ENCODE measurements at places on chromosomes 13 and 19.

DNA sequence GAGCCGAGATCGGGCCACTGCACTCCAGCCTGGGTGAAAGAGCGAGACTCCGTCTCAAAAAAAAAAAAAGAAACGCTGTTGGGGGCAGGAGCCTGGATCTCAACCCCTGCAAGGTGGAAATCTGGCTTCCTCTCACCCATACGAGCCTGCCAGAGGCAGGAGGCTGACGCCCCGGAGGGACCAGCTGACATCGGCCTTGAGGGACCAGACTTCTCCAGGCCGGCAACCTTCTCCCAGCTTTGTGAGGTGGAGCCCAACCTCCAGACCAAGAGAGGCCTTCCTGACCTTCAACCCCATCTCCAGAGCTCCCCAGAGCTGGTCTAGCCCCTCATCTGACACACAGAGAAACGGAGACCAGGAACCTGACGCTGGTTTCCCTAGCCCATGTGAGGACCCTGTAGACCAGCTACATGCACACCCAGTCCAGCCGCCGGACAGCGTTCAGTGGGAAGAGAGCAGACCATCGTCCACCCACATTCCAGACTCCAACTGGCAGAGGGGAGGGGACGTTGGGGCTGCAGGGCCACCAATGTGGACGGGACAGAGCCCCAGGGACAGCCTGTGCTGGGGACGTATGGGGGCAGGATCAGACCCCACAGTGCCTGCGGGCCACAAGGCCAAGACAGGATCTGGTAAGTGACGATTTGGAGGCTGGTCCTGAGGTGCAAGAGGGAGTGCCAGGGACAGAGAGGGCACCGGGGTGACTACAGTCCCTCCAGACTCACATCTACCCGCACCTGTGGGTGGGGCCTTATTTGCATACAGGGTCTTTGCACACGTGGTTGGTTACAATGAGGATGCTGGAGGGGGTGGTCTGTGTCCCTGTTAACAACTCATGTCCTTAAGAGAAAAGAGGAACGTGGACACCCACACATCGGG is 11.4 kb downstream of the SBNO2 start:
- DNase-seq = no peak

GRCh38 chr13:79663435-79663834 is 182.5 kb downstream of the NDFIP2 start:
- DNase-seq = no peak

DNA sequence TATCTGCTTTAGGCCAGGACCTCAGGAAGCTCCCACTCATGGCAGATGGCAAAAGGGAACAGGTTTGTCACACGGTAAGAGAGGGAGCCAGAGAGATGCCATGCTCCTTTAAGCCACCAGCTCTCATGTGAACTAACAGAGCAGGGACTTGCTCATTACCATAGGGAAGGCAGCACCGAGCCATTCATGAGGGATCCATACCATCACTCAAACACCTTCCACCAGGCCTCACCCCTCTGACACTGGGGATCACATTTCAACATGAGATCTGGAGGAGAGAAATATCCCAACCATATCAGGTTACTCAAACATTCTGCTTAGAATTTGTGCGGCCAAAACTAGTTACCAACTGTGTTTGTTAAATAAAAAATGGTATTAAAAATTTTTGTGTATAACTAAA is 427.0 kb downstream of the UQCRFS1 start:
- no peak for DNase-seq

DNA sequence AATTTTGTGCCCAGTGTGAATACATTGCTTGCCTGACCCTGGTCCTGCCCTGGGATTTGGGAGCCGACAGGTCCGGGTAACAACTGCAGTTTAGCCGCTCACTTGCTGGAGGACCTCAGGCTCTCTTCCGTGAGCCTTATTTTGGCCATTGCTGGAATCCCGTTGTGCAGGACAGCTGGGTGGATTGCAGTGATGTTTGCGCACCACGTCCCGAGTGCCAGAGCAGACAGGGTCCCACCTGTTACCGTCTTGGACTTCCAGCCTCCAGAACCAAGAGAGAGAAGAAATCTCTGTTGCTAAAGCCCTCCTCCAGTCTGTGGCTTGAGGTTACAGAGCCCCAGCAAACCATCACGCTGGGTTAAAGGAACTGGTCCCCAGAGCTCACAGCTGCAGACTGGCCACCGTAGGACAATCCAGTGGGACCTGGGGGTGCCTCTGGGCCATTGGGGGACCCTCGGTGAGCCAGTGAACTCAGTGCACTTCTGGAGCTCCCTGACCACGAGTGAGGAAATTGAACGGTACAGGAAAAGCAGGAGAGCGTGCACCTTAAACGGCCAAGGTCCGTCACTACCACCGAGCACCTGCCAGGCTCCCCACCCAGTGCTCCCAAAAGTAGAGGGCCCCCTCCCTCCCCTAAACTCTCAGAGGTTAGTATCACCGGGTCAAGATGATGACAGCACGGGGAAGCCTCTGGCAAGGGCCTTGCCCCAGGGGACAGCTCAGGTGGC is 92.9 kb downstream of the GNG7 start:
- DNase-seq = peak; percentile 19

DNA sequence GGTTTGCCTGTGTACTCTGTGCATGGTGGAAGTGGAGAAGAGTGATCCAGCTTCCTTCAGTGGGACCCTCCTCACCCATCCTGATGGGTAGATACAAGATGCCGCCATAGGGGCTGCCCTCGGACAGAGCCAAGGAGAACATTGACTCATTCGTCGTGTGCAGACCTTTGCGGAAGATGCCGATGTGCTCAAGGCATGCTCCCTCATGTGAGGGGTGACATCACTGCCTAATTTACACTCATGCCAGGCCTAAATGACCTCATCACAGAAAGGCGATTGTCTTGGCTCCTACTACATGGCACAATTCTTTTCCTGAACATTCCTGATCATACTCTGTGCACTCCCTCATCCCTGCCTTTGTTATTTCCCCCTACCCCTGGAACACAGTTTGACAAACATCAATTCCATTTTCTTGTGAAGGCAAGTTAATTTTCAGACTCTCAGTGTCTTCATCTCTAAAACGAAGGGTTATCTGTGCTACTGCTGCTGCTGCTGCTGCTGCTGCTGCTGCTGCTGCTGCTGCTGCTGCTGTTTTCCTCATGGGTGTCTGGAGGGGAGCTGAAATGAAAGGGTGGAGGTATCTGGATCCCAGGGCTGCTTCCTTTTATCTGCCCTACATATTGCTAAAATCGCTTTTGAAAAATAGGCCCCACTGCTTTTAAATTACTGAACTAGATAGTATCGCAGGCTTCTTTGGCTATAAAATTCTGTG is 146.5 kb upstream of the ARGLU1 start:
- no peak for DNase-seq

GRCh38 chr19:13024951-13025697 is 29.8 kb downstream of the NFIX start:
- no peak for DNase-seq

GRCh38 chr19:41434450-41434849 is 5.3 kb downstream of the DMAC2 start:
- DNase-seq = no peak

GRCh38 chr19:55080121-55080967 is 4.7 kb downstream of the EPS8L1 start:
- peak; percentile 74 for DNase-seq

GRCh38 chr13:49400755-49401659 is 42.9 kb downstream of the CAB39L start:
- DNase-seq = peak; percentile 20

DNA sequence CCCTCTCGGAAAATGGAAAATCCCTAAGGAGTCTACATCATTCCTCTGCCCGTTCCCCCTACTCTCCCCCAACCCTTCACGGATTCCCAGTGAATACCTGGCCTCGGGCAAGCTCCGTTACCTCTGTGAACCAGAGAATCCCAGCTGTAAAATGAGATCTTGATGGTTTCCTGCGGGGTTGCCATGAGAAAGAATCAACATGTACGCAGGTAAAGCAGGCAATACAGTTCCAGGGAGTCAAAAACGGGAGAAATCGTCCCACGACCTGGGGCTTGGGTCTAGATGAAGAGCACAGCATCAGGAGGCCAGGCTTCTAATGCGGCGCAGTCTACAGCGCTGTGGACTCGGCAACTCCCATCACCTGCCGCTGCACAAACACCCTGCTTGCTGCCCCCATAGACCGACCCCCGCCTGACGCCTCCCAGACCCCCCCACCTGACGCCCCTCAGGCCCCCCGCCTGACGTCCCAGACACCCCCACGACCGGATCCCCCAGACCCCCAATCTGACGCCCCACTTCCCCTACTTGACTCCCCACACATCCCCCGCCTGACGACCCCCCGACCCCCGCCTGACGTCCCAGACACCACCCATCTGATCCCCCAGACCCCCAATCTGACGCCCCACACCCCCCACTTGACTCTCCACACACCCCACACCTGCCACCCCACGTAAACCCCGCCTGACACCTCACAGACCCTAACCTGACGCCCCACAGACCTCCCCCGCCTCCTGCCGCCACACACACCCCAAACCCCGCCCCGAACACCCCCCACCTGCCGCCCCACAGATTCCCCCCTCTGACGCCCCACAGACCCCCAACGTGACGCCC is 680 bp downstream of the LIG4 start:
- DNase-seq = peak; percentile 31

GRCh38 chr19:18480006-18480691 is 41.7 kb downstream of the ELL start:
- peak; percentile 50 for DNase-seq

DNA sequence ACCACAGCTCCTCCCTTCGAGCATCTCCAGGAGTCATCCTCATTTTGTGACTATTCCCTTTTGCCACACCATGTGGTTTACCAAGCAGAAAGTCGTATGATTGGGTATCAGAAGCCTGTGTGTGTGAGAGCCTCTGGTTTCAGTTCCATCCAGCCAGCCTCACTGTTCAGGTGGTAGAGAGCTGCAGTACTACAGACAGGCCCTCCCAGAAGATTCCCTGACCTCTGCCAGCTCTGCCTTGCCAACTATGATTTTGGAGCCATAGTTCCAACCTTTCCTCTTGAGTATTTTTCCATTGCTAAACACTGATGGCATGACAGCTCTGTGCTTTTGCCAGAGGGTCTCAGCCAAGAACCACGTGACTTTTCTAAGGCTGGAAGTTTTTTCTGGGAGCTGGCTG is 82.5 kb downstream of the DHRS12 start:
- DNase-seq = peak; percentile 82

DNA sequence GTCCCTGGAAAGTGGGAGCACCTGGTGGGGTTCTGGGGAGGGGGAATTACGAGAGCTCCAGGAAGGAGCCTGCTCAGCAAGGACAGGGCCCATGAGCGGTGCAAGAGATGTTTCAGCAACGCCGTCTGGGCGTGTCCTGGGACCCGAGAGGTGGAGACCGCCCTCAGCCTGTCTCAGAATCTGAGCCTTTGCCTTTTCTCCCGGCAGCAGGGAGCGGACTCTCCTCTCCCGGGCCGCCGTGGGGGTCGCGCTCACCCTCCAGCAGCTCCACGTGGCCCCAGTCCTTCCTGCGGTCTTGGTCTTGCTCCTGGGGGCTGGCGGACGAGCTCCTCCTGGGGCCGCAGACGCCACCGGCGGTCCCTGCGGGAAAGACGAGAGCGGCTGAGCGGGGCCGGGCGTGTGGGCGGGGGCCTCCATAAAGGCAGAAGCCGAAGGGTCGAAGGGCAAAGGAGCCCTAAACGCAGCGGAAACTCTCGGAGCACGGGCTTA is 714 bp downstream of the POLRMT start:
- peak; percentile 54 for DNase-seq

GRCh38 chr13:34076319-34076718 is 258.4 kb downstream of the RFC3 start:
- DNase-seq = no peak

- peak; percentile 97 for DNase-seq
These were observed at the start of gene ZNF844 for GRCh38 chr19:12064590-12065538. Gene ZNF844 (plus strand): TSS chr19:12064731. CDS start chr19:12064874, 143 bp downstream.

GRCh38 chr19:4369888-4370260 is 26.5 kb downstream of the MPND start:
- DNase-seq = peak; percentile 71

GRCh38 chr13:110150384-110151101 is 156.4 kb downstream of the COL4A1 start:
- DNase-seq = no peak

DNA sequence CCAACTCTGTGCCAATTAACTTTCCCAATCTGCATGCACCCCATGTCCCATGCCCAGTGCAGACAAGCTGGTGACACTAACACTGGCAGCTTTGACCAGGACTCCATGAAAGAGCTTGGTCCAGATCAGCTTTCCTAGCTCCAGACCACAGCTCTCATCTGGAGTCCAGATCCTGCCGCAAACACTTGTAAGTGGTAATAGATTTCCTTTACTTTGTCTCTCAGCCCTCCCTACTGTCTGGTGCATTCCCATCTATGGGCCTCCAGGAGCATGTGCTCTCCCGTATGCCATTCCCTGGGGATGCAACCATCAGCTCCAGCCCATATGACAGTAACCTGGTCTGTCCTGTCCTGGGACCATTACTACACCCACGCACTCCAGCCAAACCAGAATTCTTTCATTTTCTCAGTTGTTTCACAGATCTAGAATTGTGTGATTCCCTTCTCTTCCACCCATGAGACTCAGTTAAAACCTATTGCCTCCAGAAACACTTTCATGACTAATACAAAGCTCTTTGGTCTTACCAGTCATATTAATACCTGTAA is 4.9 kb upstream of the STARD13 start:
- no peak for DNase-seq

- peak; percentile 87 for DNase-seq
These were observed at the start of gene EHD2 for GRCh38 chr19:47713046-47714021. Gene EHD2 (plus strand): TSS chr19:47713422. CDS start chr19:47716613, 3,191 bp downstream.

GRCh38 chr13:99254830-99255229 is 3.3 kb downstream of the GPR18 start:
- no peak for DNase-seq

DNA sequence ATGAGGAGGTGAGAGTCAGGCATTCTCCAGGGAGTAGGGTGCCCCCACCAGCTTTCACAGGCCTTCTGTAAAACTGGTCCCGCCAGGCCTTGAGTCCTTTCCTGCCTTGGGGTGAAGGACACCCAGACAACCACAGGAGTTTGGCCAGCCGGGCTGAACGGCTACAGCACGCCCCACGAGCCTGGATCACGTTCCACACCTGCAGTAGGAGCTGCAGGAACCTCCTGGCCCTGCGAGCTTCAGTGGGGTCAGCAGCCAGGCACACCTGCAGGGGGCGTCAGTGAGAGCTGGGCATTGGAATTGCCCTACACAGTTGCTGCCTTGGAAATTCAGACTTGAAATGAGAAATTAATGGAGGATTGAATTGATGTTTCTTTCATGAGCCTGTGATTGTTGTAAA is 45.7 kb downstream of the COL4A2 start:
- no peak for DNase-seq

DNA sequence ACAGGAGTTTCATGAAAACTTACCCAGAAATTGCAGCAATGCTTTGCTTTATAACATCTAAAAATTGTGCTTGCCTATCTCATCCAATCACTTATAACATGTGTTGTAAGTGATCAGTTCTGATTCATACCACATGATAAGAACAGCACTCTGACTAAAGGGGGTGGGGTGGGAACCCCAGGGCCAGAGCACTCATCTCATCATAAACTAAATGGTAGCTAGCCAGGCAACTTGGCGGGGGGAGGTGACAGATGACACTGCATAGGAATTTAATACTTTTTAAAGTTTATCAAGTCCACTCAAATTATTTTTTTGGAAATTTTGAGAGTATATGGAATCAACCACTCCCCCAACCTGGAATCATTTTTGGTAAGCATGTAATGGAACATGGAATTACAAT is 42.1 kb downstream of the FOXO1 start:
- DNase-seq = no peak
